Cardiac muscle cell (in vitro differentiated cells and primary cell): ENCODE measurements at places on chromosomes 4 and X. TPM values are rescaled to one million over a fixed set of nuclear protein-coding genes. Genes with fewer than 3 reads are reported as not detected.

DNA sequence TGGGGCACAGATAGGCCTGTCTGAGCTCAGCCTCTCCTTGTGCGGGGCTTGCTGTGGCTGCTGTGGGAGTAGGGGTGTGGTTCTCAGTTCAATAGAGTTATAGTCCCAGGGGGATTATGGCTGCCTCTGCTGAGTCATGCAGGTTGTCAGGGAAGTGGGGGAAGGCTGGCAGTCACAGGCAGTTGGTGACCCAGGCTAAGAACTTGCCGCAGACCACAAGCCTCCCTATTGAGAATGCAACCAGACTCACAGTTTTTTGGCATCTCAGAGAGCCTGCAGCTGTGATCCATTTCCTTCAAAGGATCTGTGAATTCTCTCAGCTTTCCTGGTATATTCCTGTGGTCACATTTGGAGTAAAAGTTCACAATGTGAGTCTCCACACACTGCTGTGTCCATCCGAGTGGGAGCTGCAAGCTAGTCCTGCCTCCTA, 364.9 kb downstream of the ZNF674 start:
- peak; percentile 89 for DNase-seq

- DNase-seq, result no peak
These were observed 29.3 kb downstream of the SH3RF1 start for GRCh38 chr4:169241464-169241863.

DNA sequence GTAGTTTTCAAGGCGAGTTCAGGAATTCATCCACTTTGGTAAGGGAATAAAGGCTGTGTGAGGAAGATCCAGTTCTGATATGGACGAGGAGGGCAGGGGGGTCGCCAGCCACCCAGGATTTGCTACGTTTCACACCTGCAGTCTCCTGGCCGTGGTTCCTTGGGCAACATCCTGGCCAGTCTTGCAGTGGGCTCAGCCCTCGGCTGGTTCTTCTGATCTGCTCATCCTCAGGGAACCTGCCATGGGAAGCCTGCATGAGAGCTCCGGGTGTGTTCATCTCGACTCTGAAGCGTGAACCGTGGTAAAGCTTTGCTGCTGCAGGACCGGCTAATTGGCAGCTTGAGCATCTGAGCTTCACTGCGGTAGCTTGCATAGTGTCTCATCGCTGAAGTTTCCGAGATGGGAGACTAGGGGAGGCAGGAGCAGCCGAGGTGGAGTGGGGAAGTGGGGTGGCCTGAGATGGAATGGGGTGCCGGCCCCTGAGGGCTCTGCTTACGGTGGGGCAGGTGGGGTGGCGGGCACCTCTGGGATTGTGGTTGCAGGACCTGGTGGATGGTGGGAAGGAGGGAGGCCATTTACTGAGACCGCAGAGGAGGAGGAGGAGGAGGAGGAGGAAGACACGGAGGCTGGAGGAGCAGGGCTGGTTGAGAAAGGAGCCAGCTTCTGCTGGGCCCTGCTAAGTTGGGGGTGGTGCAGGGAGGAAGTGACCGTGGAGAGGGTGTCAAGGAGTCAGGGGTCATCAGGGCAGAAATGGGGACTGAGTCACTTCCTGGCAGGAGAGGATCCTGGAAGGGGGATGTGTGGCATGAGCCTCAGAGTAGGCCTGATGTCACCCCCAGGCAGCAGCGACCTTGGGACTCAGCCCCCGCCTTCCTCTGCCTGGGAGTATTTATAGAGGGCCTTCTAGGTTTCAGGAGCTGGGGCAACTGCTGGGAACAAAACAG, 213.1 kb upstream of the PSAPL1 start:
- DNase-seq, result no peak

The MAGEB10 gene
- polyA plus RNA-seq, result not detected in 2 replicates

GRCh38 chr4:128168701-128169100, 107.6 kb downstream of the LARP1B start:
- DNase-seq, result no peak
